ENCODE measurements at places on chromosomes 11 and 22.

- no peaks in the 10 kb centered on the region for H3K27me3 ChIP-seq
- H3K4me3 ChIP-seq: no peak overlapping the region
- no peaks in the 10 kb centered on the region for H3K4me1 ChIP-seq
- no peaks in the 10 kb centered on the region for H3K36me3 ChIP-seq
Observed at GRCh38 chr22:28175730-28176492, 256.9 kb upstream of the PITPNB start.

DNA sequence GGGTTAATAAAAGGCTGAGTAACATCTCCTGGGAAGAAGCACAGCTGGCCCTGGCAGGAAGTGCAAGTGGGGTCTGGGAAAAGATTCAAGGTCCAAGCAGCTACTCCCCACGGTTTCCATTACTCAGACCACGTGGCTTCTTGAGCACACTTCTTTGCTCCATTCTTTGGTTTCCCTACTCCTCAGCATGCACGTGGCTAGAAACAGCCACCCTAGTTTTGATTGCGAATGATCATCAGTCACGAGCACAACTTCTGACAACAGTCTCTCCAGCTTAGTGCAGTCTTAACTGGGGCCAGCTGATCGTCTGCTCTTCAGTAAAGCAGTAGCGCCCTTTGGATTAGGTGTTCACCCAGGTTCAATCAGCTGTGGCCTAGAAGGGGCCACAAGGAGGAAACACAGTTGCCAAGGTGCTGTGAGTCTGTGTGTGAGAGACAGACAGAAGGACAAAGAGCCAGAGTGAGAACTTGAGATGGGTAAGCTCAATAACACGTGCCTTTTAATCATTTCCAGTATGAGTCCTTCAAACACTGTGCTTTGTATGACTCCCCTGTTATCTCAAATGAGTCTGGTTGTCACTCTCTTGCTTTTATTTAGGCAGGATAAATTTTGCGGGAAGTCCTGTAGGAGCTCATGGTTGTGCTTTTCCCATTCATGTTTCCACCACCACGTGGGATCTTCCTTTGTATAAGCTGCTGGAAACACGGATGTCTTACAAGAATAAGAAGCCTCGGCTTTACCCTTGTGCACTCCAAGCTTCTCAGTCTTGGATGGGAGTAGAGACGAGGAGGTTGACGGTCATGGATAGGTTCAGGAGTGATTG, 901 bp upstream of the PARVA start:
- H3K27me3 ChIP-seq: no peaks in the 10 kb centered on the region
- H3K4me1 ChIP-seq: peaks cover 5% of the 10 kb centered on the region
- no peaks in the 10 kb centered on the region for H3K36me3 ChIP-seq
- no peak overlapping the region for H3K4me3 ChIP-seq
- no peak overlapping the region for H3K27ac ChIP-seq

DNA sequence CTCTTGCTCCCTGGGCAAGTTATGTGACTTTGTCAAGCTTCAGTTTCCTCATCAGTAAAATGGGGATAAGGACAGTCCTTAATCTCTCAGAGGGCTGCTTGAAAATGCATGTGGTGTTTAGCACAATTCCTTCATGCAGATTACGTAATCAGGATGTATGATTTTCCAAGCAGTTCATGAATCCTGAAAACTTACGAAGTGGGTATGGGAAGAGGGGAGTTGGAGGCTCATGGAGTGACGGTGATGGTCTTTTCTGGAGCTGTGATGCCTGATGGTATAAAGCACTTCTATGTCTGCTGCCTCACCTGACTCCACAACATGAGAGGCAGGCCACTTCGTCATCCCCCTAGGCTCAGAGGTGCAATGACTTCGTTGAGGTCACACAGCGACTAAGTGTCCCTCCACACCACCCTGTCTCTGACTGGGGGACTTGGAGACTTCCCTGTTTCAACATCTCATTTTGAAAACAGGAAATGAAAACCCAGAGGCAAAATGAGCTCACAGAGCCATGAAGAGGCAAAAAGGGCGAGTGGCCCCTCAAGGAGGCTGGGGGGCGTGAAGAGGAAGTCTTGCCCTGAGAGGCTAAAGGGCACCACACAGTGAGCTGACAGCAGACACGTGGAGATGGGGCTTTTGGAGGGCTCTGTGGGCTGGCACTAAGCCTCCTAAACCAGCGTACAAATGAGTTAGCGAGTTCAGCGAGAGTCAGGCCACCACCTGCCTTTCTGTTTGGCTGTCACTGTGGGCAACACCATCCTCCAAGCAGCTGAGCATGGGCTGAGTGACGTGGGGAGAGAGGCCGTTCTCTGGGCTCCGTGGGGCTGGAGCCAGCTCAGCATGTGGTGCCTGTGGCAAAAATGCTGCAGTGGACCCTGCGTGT, 10.1 kb downstream of the MCM5 start:
- no peaks in the 10 kb centered on the region for H3K27me3 ChIP-seq
- no peak overlapping the region for H3K4me3 ChIP-seq
- H3K36me3 ChIP-seq: peaks cover 88% of the 10 kb centered on the region
- H3K27ac ChIP-seq: no peak overlapping the region
- no peak for DNase-seq
- H3K4me1 ChIP-seq: no peaks in the 10 kb centered on the region

GRCh38 chr22:49116486-49117120, 711.1 kb downstream of the BRD1 start:
- no peak overlapping the region for H3K4me3 ChIP-seq
- H3K36me3 ChIP-seq: no peaks in the 10 kb centered on the region
- no peaks in the 10 kb centered on the region for H3K4me1 ChIP-seq
- no peak overlapping the region for H3K27ac ChIP-seq
- H3K27me3 ChIP-seq: no peaks in the 10 kb centered on the region

DNA sequence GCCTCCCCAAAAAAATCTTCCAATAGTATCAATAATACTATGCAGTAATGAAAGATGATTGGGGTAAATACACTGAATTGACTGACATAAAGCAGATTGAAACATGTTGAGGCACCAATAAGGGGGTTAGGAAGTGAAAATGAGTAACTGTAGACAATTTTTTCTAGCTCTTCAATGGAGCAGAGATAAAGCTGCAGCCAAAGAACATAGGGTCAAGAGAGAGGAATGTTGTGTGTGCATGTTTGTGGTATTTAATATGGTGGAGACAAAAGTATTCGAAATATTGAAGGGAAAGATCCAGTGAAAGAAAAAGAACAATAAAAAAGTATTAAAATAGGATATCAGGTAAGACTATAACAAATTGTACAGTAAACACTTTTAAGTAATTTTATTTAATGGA, 450.0 kb upstream of the CCDC179 start:
- no peaks in the 10 kb centered on the region for H3K27me3 ChIP-seq
- no peak overlapping the region for H3K4me3 ChIP-seq
- no peak for DNase-seq
- H3K36me3 ChIP-seq: no peaks in the 10 kb centered on the region

- no peaks in the 10 kb centered on the region for H3K27me3 ChIP-seq
- no peak for DNase-seq
- H3K4me1 ChIP-seq: peaks cover 8% of the 10 kb centered on the region
- H3K27ac ChIP-seq: no peak overlapping the region
- no peaks in the 10 kb centered on the region for H3K36me3 ChIP-seq
Observed at GRCh38 chr11:1737080-1737757, 13.2 kb downstream of the IFITM10 start.

GRCh38 chr11:267491-267994, 10.7 kb upstream of the NLRP6 start:
- peak; percentile 61 for DNase-seq
- peak overlapping the region; percentile 79 for H3K27ac ChIP-seq
- peaks cover 22% of the 10 kb centered on the region for H3K4me1 ChIP-seq
- peak overlapping the region; percentile 31 for H3K4me3 ChIP-seq
- no peaks in the 10 kb centered on the region for H3K36me3 ChIP-seq

GRCh38 chr11:27085605-27086004, 45.0 kb downstream of the BBOX1 start:
- H3K4me3 ChIP-seq: no peak overlapping the region
- H3K4me1 ChIP-seq: no peaks in the 10 kb centered on the region
- H3K27ac ChIP-seq: no peak overlapping the region
- H3K36me3 ChIP-seq: no peaks in the 10 kb centered on the region
- DNase-seq: no peak

DNA sequence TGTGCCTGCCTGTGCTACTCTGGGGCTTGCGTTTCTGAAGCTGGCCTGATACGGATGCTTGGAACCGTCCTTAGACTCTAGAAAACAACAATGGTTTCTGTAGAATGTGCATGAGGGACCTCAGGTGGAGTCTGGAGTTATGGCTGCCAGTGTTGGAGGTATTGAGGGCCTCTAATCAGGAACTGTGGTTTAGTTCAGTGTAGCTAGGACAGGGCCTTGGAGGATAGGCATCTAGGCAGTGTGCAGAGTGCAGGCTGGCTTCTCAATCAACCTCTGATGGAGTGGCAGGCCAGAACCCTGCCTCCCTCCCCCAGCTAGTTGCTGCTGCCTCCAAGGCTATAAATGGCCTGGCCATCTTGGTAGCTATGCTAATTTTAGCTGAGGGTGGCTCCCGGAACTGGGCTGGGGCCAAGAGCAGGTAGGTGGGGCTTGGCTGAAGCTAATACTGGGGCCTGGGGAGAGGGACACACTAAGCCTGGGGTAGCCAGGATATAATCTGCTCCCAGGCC, 4.0 kb downstream of the STIM1 start:
- H3K27me3 ChIP-seq: no peaks in the 10 kb centered on the region
- peaks cover 65% of the 10 kb centered on the region for H3K4me1 ChIP-seq
- peak overlapping the region; percentile 30 for H3K4me3 ChIP-seq

DNA sequence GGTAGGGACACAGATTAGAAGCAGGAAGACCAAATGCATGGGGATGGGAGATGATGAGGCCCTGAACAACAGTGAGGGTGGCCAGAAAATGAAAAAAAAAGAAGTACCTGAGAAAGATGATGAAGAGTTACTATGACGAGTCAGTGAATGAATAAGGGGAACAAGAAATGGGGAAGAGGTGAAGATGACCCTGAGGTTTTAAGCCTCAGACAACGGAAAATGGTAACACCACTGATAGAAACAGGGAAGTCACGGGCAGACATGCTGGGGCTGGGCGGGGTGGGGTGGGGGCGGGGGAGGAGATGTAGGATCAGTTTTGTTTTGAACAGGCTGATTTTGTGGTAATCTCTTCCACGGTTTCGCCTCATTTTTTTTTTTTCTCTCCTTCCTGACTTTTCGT, 205.1 kb upstream of the CADM1 start:
- H3K27me3 ChIP-seq: no peaks in the 10 kb centered on the region
- H3K4me1 ChIP-seq: no peaks in the 10 kb centered on the region
- no peak overlapping the region for H3K27ac ChIP-seq
- no peaks in the 10 kb centered on the region for H3K36me3 ChIP-seq
- H3K4me3 ChIP-seq: no peak overlapping the region

GRCh38 chr11:80163441-80163840, 722.6 kb upstream of the TENM4 start:
- no peaks in the 10 kb centered on the region for H3K36me3 ChIP-seq
- no peaks in the 10 kb centered on the region for H3K27me3 ChIP-seq
- no peaks in the 10 kb centered on the region for H3K4me1 ChIP-seq
- H3K4me3 ChIP-seq: no peak overlapping the region

- H3K4me3 ChIP-seq: no peak overlapping the region
- no peak overlapping the region for H3K27ac ChIP-seq
- no peaks in the 10 kb centered on the region for H3K27me3 ChIP-seq
- no peaks in the 10 kb centered on the region for H3K36me3 ChIP-seq
Observed at GRCh38 chr22:23098718-23099530, 28.6 kb downstream of the GNAZ start.
